ENCODE measurements at places on chromosomes 2 and 18. TPM values are rescaled to one million over a fixed set of nuclear protein-coding genes. Genes with fewer than 3 reads are reported as not detected.

The SLC9A2 gene
- 0.04 TPM for polyA plus RNA-seq

The FABP1 gene
- polyA plus RNA-seq: not detected

GRCh38 chr18:64803471-64803870, 654.6 kb upstream of the LINC00305 start:
- DNase-seq: no peak

GRCh38 chr2:47194410-47194809, 39.3 kb upstream of the STPG4 start:
- DNase-seq: no peak

DNA sequence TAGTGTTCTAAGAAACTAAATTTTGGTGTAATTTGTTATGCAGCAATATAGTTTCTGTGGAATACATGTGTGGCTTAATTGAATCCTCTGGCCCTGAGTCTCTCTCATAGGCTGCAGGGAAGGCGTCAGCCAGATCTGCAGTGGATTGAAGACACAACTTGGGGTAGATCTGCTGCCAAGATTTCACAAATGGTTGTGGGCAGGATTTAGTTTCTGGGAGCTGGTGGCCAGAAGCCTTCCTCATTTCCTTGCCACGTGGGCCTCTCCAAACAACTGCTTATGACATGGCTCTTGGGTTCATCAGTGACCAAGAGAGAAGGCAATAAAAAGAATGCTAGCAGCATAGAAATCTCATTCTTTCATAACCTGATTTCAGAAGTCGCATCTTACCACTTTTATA, 28.2 kb downstream of the CCDC102B start:
- no peak for DNase-seq
